ENCODE measurements at places on chromosomes 2 and 18.

DNA sequence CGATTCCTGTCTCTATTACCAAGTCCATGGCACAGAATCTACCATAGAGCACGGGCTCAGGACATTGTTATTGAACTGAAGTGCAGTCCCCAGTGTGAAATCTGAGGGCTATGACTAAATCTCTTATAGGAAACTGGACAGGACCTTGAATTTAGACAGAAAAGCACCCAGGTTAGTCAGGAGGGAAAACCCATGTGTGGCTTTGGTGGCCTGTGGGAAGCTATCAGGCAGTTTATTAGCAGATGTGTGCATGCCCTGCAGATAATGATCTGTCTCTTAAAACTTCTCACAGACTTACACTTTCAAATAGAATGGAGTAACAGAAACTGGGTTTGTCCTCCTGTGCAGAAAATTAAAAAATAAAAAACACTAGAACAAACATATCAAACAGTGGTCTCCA lies 610.0 kb upstream of the RAB6C start:
- no peak for DNase-seq

DNA sequence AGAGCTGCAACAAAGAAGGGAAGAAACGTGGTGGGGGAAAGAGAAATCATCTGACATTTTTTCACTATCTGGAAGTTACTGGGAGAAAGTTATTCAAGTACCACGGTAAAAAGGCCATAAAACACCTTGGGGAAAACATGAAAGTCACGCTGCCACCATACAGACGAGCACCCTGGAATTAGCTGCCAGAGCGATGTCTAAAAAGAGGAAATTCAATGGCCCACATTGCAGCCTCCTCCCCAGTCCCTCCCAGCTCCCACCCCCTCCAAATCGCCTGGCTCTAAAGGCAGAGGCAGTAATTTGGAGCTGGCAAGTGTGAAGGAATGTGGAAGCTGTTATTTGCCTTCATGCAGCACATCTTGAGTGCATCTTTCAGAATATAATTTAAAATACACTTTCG lies 192.0 kb downstream of the ALK start:
- no peak for DNase-seq

DNA sequence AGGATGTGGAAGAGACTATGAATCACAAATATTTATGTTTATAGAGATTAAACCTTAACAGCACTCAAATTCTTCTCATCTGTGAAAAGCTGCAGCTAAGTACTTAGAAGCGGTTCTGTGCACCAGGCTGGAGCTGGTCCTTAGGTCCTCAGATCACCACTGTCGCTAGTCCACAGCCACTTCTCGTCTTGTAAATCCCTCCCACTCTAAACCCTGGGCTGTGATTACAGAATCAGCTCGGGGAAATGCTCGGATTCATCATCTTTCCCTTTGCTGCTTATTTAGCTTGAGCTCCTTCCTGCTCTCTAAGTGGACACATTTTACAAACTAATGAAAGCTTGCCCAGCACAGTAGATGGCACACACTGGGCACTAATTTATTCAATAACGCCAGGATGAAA lies 61.7 kb downstream of the RNF152 start:
- DNase-seq, result no peak

DNA sequence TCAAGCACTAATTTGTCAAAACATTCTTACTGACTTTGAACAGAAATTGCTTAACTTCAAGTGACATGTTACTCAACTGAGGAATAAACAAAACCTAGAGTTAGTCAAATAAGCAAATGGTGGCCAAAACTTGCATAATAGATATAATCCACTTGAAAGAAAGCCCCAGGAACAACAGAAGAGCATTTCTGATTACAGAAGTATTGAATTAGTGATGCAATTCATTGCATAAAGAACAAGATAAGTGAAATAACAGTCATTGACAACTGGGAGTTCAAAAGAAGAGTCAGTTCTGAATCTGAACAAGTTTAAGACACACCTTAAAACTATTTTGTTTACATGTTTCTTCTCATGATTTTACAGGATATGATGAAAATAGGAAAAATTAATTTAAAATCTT lies 30.8 kb downstream of the COBLL1 start:
- DNase-seq, result no peak

DNA sequence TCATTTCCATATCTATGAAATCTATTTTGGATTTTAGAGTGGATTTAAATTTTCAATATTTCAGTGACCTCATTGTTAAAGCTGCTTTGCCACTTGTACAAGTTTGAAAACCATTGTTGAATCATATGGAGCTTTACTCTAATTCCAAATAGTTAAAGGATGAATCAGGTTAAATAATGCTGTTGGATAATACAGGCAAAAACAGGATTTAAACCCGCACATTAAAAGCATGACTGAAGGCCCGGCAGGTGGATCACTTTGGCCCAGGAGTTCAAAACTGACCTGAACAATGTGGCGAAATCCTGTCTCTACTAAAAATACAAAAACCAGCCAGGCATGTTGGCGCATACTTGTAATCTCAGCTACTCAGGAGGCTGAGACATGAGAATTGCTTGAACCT lies 68.3 kb downstream of the RIF1 start:
- no peak for DNase-seq

DNA sequence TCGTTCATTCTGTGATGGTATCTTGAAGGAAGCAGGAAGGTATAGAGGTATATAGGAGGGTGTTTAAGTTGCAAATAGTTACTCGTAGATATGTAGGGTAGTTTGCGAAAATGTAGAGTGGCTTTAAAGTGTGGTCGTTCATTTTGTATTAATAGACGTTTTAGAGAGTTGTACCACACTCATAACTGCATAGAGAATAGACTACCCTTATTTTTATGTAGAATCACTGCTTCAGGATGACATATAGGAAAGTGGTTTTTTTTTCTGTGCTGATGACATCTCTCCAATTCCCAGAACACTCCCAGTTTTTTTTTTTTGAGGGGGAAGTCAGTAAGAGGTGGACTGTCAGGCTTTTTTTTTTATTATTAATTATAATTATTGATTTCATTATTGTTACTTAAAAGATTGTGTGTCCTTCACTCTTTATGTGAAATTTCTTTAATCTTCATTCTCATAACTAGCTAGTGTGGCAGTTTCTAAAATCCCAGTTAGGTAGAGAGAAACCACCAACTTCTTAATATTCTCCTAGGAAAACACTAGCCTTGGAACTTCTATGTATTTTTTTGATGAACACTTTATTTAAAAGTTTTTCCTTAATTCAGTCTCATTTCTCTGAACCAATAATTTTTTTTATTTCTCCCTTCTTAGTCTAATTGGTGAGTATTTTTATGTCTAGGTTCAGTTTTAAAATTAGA lies 1.5 kb downstream of the ACTR3 start:
- DNase-seq, result no peak

GRCh38 chr2:118179445-118179844 lies 91.2 kb downstream of the INSIG2 start:
- no peak for DNase-seq

GRCh38 chr2:172333235-172333977 lies 94.0 kb upstream of the ITGA6 start:
- no peak for DNase-seq

- DNase-seq, result no peak
These were observed 14.5 kb downstream of the SH3RF3 start for GRCh38 chr2:109143214-109144187.

DNA sequence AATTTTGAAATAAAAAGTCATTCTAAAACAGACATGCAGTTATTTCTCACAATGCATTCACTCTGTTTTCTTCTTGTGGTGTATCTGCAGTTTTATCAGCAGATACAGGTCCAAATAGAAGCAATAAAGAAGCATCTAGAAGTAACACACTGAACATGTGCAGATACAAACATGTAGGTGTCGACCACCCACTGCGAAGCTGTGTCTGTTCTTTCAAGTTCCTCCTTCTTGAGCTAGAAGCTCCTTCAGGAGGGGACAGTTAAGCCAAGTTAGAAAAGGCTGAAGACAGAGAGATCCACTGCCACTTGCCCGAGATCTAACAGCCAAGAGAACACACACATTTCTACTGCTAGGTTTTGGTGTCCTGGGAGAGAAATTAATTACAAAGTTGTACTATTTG lies 30.1 kb downstream of the WDFY1 start:
- DNase-seq, result no peak
